OCI-M1 (cell line): ENCODE measurements at places on chromosomes 16 and 17.

GRCh38 chr16:24471561-24472350 lies 67.6 kb upstream of the RBBP6 start:
- DNase-seq, result no peak

DNA sequence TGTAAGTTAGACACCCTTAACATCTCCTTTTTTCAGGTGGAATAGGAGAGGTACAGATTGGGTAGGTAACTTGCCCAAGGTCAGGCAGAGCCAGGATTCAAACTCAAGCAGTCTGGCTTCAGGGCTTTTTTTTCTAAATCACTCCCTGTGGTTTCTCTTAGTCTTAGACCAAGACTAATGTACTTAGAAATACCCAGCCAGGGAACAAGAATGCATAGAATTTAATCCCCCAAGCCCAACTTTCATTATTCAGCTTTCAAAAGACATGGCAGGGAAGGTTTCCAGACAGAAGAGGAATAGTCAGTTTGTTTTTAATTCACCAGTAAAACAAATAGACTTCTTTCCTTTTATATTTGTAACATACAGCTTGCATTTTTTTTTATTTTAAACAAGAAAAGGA lies 305.2 kb upstream of the RBFOX1 start:
- no peak for DNase-seq

DNA sequence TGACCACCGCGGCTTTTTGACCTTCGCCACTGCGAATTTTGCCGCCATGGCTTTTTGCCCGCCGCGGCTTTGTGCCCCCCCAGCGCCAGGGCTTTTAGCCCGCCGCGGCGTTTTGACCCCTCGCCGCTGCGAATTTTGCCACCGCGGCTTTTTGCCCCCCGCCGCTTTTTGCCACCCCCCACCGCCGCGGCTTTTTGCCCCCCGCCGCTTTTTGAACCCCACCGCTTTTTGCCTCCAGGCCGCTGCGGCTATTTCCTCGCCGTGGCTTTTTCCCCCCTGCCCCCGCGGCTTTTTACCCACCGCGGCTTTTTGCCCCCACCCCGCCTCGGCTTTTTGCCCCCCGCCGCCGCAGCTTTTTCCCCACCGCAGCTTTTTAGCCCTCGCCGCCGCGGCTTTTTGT lies 134.8 kb upstream of the TP53TG3C start:
- no peak for DNase-seq

- DNase-seq, result no peak
These were observed 4.1 kb downstream of the CALCOCO2 start for GRCh38 chr17:48834973-48835372.

DNA sequence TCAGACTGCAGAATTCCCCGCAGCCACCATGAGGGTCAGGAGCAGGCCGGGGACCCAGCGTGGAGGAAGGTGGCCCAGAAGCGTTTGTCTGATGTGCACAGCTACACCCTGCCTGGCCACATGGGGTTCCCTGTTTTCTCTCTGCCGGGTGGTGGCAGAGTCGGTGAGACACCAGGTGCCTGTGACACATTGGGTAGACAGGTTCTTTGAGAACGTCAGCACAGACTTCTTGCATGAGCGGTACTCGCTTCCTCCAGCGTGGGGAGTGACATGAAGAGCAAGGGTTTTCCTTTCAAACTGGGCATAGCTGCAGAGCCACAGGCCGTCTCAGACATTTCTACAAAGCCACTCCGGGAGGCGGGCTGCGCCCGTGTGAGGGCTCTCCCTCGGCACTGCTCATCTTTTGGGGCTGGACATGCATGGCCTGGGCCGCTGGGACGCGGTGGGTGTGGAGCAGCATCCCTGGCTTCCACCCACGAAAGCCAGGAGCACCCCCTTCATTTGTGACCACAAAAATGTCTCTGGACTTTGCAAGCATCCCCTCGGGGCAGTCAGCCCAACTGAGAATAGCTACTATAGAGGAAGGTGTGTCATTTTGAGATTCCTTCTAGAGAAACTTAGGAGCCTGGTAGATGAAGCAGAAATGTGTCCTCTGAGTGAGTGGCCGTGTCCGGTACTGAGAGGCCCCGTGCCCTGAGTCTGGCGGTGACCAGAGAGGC lies 26.0 kb downstream of the NME3 start:
- no peak for DNase-seq

DNA sequence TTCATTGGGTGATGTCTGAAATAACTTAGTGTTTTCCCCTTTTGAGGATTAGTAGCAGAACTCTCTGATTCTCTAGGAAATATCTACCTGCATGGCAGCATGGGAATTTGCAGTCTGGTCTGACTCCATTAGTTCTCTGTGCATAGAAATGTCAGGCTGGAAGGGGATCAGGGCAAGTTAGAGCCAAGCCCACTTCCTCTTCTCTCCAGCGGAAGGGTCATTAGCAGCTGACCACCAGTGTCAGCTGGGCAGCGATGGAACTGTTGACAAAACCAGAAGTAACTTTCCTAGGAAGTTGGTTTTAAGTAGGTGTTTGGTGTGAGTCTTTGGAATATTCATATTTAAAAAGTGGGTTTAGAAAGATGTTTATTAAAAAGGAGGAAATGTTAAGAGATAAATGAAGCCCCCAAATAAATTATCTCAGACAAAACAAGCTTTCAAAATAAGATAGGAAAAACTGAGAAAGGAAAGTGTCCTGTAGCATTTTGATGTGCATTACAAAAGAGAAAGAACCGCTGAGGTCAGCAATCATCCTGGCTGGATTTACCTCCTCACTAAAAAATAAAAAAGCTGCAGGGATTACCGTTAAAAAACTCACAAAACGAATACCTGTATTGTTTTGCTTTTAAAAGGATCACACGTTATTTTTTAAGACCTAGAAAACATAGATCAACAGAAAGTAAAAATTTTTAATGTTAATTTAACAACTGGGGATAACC lies 32.4 kb upstream of the MMD start:
- peak; percentile 75 for DNase-seq

DNA sequence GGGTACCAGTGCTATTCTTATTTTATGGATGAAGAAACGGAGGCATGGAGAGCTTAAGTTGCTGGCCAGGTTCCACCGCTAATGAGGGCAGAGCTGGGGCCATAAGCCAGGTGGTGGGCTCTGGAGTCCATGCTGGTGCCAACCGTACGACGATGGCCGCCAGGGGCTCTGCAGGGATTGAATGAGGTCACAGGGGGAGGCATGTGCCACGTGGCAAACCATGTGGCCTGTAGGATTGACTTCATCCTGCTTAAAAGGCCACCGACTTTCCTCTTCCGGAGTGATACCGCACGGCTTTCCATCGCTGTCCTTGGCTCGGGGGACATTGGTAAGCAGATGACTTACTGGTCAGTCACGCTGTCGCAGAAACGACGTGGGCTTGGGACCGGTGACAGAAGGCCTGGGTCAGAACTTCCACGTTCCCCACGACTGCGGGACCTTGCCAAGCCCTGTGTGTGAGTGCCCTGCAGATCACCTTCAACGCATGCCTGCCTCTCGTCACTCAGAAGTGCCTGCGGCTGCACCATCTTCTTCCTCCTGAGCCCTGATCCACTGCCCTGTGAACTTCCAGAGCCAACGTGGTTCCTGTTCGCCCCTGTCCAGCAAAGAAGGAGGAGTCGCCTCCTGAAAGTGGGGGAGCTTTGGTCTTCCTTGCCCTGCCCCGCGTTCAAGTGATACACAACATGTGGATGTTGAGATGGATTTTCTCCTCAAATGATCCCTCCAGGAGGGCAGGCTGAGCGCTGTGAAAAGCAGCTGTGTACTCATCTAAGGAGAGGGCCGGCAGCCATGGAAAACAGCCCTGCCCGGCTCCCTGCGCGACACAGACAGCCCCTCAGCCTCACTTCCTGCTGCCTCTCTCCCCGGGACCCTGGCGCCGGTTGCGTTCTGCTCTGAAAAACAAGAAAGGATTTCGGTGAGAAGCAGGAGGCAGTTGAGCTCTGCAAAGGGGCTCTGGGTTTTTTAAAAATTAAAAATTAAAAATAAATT lies 176.7 kb downstream of the C16orf95 start:
- DNase-seq, result no peak

DNA sequence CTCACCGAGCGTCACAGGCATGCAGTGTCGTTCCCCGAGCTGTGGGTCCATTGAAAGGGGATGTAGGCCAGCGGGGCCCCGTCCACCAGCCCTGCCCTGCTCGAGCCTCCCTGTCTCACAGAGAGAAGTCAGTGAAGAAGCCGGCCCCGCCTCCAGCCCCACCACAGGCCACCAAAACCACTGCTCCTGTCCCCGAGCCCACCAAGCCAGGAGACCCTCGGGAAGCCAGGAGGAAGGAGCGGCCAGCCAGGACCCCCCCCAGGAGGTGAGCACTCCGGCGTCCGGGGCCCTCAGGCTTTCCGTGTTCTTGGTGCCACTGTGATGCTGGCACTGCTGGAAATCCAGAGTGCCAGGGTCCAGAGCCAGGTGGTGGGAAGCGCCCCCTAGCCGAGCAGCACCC lies 13.9 kb upstream of the IL17C start:
- no peak for DNase-seq

GRCh38 chr17:15894258-15894657 lies 50.7 kb upstream of the ADORA2B start:
- no peak for DNase-seq

DNA sequence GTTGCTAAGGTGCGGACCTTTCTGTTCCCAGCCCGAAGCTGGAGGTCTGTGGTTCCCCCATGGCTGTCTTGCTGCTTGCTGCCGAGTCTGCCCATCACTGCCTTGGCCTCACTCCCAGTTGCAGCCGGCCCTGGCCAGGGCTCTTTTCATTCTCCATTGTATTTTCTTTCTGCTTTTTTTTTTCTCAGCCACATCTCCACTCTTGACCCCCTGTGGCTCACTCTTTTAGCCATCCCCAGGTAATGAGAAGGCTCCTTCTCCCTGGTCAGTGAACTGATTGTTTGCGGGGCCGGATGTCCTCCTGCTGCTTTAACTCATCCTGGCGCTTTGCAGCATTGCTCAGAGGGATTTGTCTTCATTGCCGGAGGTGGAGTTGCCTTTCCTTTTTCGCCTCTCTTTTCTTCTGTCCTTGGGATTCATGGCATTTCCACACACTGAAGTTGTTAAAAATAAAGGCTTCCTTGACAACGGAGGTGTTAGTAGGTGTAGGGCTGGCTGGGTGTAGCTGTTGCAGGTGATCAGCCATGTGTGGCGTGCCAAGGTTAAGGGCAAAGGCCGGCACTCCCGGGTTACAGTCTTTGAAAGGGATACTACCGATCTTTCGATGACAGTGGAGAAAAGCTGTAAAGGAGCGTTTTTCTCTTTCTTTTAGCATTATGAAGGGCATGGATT lies 34.1 kb downstream of the MAP2K6 start:
- no peak for DNase-seq

GRCh38 chr16:31202414-31203375 lies at the start of gene PYCARD:
TSS of gene PYCARD (minus strand) at chr16:31202760. CDS start at chr16:31202690, 70 bp downstream.
- DNase-seq, result no peak

DNA sequence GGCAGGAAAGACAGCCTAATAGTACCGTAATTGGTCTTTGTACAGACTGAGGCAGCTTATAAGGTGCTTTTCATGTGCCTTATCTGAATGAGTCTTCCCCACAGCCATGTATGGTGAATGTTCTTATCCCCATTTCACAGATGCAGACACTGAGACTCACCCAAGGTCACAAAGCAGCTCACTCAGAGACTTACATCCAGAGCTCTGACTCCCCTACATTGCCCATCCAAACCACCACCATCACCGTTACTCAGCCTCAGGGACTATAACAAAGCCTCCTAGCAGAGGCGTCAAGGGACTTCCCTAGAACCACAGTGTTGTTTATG lies 627 bp upstream of the GPR179 start:
- no peak for DNase-seq

DNA sequence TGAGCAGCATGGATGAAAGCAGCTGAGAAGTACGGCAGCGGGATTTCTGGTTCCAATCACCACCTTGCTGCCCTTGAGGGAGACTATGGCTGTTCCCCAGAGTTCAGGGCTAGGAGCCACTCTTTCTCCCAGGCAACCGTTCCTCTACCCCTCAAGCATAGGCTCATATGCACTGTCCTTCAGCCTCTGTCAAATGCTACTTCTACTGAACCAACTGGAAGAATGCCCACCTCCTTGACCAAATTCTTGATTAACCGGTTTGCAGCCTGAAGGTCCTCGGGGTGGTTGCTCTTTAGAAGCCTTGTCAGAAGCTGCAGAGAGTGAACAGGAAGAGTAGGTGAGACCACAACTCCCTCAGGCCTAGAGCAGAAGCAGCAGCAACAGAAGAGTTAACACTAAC lies 23.8 kb downstream of the GGA2 start:
- no peak for DNase-seq

DNA sequence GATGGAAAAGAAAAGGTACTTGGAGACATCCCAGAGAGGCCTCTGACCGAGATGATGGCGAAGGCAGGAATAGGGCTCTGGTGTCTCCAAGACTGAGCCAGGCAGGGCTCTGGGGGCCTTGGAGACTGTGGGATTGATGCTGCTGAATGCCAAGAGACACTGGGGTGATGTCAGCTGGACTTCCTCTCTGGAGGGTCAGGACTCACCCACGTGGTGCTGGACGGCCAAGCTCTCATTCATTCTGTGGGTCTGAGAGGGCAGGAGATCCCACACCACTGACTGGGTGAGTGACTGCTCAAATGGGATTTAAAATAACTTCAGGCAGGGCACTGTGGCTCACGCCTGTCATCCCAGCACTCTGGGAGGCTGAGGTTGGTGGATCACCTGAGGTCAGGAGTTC lies 64.8 kb downstream of the NT5M start:
- no peak for DNase-seq

DNA sequence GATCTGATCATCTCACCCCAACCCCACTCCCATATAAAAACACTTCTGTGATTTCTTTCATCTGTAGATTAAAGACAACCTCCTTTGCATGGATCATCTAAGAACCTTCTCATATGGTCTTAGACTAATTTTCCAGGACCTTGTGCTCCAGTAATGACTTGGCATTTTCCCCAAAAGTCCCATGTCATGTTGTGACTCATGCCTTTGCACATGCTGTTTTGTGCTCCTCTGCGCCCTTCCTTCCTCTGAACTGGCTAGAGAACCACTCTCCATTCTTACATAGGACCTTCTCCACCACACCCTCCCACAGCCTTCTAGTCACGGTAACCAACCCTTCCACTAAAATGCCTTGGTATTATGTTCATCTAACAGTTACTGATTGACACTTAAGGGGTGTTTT lies 99.5 kb upstream of the AXIN2 start:
- no peak for DNase-seq

DNA sequence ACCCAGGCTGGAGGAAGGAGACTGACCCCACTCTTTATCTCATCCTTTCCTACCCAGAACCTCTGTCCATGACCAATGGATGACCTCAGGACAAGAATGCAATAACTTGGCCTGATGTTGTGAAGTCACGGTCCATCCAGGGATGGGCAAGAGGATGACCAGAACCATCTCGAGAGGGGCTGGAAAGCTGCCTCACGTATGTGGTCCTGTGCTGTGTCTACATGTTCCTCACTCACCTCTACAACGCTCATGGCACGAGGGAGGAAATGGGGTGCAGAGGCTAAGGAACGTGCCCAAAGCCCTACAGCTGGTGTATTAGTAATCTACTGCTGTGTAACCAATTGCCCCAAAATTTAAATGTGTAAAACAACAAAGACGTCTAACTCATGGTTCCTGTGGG lies 7.3 kb upstream of the KCTD5 start:
- no peak for DNase-seq

GRCh38 chr16:81610144-81610842 lies 165.7 kb downstream of the CMIP start:
- DNase-seq, result no peak

GRCh38 chr16:17109413-17109812 lies 361.3 kb downstream of the XYLT1 start:
- no peak for DNase-seq
